ENCODE measurements at places on chromosomes 4 and X.

- no peak for DNase-seq
These were observed 59.1 kb upstream of the USP9X start for GRCh38 chrX:41025926-41026701.

DNA sequence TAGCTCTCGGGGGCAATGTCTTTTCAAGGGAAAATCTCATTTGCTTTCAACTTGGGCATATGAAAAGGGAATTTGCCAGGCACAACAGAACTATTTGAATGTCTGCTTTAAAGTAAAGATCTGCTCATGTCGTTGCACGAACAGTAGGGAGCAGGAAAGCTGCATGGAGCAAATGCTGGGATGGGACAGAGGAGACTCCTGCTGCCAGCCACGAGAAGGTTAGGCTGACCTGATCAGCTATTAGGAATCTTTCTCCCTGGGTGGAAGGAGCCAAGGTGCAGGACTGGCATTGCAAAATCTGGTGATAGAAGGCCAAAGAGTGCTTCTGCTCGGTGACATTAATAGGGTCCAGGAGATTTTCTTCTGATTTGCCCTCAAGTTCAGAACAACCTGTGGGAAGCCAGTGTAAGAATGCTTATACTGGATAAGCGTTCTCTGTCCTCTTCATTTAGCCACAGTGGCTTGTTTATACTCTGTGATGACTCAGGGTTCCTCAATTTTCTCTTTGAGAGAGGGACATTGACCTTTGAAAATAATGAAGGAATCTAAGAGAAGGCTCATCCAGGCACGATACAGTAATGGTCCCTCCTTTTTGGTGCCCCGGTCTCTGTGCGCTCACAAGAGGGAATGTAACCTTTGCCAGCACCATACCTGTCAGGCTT, 22.9 kb downstream of the FHL1 start:
- no peak for DNase-seq

DNA sequence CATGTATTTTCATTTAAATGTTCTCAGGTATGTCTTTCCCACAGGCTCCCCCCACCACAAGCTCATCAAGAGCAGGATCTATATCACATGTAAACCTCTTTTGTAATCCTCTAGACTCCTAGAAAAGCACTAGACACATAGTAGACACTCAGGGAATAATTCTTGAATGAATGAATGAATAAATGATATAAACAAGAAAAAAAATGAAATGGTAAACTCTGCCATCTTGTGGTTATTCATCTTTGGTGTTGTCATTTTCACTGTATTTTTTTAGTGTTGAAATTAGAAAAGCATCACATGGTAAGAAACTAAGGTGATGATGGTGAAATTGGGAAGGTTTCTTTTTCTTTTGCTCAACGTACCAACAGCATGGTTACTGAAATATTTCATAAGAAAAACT, 34.2 kb upstream of the C1GALT1C1 start:
- DNase-seq = no peak

DNA sequence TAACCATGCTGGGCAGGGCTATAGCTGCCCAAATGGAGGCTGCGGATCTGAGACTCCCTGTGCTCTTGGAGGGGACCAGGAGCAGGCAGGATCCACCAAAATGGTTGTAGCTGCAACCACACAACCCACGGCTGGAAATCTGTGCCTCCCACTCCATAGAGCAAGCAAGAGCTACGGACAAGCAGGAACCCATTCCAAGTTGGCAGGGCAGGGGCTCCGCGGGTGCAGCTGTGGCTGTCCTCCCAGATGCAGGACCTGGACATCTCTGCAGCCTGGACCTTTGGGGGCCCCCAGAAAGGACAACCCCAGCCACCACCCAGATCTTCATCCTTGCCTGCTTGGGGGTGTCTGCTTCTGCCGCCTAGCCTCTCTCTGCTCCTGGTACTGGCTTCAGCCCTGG, 154.1 kb upstream of the TRAM1L1 start:
- DNase-seq = no peak

DNA sequence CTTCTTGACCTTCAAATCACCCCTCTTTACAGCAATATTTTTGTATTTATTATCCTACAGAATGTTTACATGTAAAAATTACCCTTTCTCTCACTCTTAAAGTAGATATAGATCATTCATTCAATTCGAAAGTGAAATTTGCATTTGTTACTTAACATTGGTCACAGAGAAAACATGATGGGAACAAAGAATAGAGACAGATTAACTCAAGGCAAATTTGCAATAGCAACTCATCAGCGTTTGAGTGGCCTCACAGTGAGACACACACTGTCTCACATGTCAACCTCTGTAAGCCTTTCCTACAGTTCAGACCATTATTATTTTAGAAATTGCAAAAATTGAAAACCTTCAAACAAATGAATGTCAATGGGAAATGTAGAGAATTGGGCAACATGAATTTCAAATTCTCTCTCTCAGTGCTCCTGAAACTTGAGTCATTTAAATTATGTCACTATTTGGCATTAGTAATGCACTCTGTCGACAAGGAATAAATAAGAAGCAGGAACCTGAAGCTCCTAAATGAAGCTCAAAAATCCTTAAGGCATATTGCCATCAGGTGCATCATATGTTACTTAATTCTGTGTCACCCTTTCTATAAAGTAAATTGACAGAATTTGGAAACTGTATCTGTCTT, 148.3 kb upstream of the ANXA10 start:
- DNase-seq = no peak

DNA sequence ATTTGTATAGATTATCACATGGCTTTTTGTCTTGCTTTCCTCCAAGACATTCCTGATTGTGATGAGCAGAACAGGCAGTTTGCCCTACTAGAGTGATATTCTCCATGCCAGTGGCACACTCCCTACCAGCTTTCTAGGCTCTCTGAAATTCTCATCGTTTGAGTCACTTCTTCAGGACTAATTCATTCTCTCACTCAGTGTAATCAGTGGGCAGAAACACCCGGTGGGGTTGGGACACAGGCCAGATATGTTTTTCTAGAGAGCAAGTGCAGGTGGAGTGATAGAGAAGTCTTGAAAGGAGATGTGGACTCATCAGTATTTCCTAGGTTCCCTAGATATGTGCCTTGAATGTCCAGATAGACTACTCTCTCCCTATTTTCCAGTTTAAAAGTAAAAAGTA, 13.1 kb downstream of the RAB33A start:
- no peak for DNase-seq

DNA sequence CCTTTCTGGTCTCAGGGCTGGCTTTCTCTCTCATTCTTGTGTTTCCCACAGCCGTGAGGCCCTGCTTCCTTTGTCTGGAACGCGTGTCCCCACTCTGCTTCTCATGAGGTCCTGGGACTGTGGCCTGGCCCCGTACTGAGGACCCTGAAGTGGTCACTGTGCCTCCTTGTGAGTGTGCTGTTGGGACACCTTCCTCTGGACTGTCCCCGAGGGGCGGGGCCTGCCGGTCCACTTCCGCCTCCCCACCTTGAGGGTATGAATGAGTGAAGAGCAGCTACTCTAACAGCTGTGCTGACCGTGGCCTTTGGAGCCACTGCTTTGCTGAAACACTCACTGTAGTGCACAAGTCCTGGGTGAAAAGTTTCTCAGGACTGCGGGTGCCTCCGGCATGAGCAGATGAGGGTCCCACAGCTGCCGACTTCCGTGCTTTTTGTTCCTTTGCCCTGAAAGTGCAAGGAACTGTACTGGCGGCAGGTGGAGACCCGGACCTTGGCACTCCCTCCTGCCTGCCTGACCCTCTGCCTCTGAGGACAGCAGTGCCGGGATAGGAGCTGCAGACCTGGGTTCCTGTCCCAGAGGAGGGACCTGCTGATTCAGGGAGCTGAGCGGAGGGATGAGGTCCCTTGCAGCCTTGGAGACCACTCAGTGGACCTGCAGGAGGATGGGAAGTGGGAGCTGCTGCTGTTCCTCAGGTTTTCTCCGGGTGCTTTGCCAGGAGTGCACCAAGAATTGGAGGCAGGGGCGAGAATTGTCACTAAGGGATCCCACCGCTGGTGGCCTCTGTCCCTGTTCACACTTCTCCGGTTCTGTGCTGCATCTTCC, 38.0 kb downstream of the HTT-AS start:
- DNase-seq = no peak

DNA sequence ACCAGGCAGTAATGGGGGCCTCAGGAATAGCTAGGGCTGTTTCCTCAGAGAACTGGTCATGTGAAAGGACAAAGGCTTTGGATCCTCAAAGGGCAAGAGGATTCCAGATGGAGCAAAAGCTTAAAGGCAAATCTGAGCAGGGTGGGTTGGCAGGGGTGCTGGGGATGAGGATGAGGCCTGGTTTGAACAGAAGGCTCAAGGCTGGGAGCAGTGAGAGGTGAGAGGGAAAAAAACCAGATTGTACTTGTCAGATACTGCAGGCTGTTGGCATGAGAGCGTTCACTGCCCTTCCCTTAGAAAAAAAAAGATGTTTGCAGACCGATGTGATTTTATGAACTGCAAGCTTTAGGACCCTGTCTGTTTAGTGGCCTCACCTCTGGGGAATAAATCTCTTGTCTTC, 75.3 kb upstream of the PLAC1 start:
- no peak for DNase-seq

GRCh38 chrX:7444967-7445366, 297.0 kb upstream of the PUDP start:
- DNase-seq = no peak

DNA sequence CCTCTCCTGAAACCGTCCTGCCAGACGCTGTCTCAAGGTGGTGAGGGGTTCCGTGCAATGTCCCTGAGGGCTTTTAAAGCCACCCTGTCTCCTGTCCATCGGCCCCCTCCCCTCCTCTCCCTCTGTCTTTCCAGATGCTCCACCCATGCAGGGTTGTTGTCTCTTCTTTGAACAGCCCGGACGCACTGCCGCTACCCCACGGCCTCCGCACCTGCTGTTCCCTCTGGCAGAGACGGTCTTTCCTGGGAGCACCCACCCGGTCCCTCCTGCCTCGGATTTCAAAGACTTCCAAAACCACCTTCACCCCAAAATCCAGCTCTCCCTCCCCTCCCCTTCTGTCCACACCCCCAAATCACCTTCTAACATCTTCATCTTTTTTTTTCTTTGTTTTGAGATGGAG, 4.1 kb upstream of the ASMT start:
- DNase-seq = no peak

- no peak for DNase-seq
These were observed 9.8 kb upstream of the TNIP2 start for GRCh38 chr4:2765832-2766526.

DNA sequence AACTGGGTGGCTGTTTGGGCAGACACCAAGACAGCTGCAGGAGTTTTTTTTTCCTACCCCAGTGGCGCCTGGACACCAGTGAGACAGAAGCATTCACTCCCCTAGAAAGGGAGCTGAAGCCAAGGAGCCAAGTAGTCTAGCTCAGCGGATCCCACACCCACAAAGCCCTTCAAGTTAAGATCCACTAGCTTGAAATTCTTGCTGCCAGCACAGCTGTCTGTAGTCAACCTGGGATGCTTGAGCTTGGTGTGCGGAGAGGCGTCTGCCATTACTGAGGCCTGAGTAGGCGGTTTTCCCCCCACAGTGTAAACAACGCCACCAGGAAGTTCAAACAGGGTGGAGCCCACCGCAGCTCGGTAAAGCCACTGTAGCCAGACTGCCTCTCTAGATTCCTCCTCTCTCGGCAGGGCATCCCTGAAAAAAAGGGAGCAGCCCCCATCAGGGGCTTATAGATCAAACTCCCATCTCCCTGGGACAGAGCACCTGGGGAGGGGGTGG, 171.4 kb downstream of the ARHGEF9 start:
- DNase-seq = no peak

DNA sequence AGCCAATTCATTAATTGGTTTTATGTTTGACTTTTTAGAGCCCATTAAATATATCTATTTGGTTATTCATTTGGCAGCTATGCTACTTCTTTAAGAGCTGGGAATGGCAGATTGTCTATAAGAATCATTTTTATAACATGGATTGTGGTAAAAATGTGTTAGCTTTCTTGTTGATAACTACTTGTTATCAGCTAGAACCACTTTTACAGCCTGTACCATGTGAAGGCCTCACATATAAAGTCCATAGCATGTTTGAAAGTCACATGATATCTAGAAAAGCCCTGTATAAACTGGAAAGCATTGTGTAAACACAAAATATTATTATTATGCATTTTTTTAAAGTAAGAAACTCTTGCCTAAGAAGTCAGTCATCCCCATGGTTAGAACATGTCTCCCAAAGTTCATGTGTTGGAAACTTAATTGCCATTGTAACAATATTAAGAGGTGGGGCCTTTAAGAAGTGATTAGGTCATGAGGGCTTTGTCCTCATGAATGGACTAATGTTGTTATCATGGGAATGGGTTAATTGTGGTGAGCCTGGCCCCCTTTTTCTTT, 110.9 kb upstream of the BMP2K start:
- DNase-seq = no peak

GRCh38 chr4:185524888-185525863, 10.1 kb downstream of the PDLIM3 start:
- DNase-seq = no peak

- DNase-seq = no peak
These were observed 16.9 kb upstream of the TSR2 start for GRCh38 chrX:54423161-54423888.

- DNase-seq = no peak
These were observed 132.7 kb upstream of the TTC29 start for GRCh38 chr4:147078362-147078761.

GRCh38 chr4:166400270-166400894, 527.3 kb downstream of the TLL1 start:
- DNase-seq = no peak

DNA sequence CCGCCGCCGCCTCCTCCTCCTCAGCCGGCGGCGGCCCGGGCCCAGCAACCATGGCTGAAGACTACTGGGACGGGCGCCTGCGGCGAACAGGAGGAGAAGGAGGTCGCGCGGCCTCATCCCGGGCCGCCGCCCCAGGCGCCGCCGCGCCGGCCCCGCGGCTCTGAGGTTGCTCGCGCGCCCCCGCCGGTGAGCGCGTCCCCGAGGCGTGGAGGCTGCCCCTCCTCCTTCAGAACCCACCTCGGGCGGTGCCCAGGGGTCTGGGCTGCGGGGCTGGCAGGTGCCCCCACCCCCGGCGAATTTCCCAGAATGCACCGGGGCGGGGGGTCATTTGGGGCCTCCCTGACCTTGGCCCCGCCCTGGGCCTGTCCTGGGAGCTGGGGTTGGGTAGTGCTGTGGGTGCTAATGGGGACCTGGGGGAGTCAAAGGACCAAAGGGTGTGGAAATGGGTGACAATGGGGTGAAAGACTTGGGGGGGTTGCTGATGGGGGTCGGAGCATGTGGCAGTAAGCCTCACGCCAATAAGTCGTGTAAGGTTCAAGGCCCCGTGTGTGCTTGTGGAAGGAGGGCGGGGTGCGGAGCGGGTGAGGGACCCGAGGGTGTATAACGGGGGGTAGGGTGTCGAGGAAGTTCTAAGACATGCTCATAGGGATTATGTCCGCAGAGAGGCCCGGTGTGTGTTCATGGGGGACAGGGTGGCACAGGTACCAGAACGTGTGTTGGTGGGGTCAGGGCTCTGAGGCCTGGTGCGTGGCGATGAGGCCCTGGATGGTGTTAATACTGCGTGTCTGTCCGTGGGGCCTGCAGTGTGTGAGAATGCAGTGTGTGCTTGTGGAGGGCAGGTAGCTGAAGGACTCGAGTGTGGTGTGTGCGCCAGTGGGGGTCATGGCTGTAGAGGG, 687 bp downstream of the CDK16 start:
- no peak for DNase-seq

- no peak for DNase-seq
These were observed 68.3 kb downstream of the PJA1 start for GRCh38 chrX:69096963-69097362.
